ENCODE measurements at places on chromosomes 3 and 15.

DNA sequence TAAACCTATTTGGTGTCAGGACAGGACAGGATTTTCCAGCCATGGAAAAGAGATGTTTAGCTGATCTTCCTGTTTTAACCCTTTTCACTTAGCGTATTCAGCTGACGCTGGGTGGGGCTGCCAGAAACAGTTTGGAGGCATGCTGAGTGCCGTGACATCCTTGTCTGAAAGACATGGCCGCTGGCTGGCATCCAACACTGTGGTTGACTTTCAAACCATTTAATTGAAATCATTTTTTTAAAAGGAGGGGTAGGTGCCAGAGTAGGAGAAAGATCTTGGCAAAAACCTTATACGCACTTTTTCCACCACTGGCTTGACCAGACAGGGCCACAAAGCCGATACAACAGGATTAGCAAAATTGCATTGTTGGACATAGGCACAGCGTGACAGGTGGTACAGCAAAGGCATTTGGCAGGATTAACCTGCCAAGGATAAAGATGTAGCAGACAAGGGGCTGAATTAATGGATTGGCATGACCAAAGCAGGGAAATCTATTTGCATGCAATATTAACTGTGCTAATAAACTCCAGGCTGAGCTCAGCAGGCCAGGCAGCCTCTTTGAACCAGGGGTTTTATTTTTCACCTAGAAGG is 131.8 kb upstream of the TOPAZ1 start:
- no peak for DNase-seq

DNA sequence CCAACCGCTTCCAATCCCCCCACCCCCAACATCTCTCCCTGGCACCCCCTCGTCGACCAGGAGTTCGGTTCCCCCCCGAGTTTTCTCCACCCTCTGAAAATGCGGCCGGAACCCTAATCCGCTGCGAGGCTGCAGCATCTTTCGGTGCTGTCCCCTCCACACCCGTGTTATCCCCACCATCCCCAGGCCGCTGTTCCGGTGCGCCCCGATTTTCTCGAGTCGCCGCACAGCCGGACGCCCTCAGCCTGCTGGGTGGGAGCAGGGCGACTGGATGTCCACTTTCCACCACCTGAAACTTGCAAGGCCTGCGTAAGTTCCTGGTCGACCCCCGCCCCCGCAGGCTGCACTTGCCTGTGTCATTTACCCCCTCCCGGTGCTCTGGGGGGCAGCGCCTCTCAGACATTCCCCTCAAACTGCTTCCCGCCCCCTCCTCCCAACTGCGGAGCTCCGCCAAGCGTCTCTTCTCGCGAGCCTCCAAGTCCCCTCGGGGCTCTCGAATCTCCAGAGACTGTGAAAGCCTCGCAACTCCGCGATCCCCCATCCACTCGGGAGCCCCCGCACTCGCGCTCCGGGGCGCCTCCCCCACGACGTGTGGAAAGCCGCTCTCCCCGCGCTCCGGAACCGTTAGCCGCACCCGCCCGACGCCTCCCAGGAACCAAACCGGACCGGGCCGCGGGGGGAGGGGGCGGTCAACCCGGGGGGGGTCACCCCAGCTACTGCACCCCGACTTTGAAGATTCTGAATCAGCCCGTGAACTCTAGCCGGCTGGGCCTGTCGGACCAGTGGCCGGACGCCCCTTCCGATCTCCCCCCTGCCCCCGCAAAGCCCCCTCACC is 566 bp downstream of the ETV5 start:
- DNase-seq = peak; percentile 57

DNA sequence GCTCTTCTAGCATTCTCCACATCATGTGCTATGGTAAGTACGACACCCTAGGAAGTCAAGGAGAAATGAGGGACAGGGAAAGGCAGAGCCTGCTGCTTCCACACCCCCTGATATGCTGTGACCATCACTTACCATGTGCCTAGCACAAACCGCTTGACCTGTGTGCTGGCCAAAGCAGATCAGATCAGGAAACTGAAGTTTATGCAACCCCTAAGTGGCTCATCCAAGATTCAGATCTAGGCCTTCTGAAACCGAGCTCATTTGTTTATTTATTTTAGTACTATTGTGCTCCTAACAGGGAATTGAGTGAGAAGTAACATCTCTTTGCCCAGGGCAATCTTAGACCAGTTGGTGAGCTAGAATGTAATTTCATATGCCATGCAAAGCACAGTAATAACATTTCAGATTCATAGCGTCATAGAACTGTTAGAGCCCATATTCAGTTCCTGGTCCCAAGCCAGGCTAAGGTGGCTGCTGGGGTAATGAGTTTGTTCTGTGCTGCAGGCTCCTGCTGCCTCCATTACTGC is at the start of gene RTP2:
RTP2 (minus strand) TSS at position 51 of the 527 bp plus-strand sequence. CDS start 429 bp downstream, outside the sequence.
- peak; percentile 47 for DNase-seq

GRCh38 chr15:88702983-88703382 is 64.2 kb downstream of the ISG20 start:
- no peak for DNase-seq

GRCh38 chr3:42600958-42601675 is 631 bp downstream of the NKTR start:
- DNase-seq = peak; percentile 46
